Activated CD4-positive, CD25-positive, alpha-beta regulatory T cell treated with anti-CD3 and anti-CD28 coated beads, Interleukin-2, amount 50 U/mL, for 24 hours (primary cell): ENCODE measurements at places on chromosomes 3 and 15.

GRCh38 chr3:120497336-120497735 is 46.5 kb upstream of the FSTL1 start:
- no peak for ATAC-seq

- ATAC-seq: no peak
These were observed 204.7 kb upstream of the MCTP2 start for GRCh38 chr15:94026458-94027304.

DNA sequence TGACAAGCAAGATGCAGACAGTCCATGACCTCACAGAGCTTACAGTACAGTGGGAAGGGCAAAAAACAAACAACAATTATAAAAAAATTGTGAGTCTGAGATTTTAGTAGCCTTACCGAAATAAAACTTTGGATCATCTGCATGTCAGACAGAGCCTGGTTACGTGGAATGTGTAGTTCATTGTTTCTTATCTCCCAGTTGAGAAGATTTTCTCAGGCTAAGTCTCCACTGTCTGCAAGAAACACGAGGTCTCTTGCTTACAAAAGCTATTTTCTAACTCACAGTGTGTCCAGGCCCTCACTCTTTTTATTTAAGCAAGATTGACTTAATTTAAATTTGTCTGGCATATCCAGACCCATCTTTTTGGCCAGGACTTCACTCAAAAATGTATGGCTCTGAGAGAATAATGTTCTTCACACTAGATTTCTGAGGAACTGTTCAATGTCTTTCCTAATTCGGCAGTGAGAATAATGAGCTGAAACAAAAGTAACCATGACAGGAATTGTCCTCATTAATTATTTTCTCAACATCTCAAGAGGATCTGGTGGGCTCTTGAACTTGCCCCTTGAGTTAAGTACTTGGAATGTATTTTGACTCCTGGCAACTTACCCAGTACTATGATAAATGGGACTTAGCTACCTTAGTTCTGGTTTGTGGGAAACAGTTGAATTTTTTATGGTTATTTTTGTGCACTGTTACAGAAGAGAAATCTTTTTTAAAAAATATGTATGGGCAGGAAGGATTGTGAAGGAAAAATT is 265.1 kb upstream of the COL8A1 start:
- ATAC-seq: no peak

GRCh38 chr15:89303986-89304385 is 30.6 kb downstream of the POLG start:
- no peak for ATAC-seq
